NCI-H146 (cell line): ENCODE measurements at places on chromosomes 7 and 10.

GRCh38 chr10:14879124-14879927 is 660 bp downstream of the SUV39H2 start:
- DNase-seq = peak; percentile 82

GRCh38 chr10:33332183-33333065 is 2.0 kb downstream of the NRP1 start:
- DNase-seq = no peak

DNA sequence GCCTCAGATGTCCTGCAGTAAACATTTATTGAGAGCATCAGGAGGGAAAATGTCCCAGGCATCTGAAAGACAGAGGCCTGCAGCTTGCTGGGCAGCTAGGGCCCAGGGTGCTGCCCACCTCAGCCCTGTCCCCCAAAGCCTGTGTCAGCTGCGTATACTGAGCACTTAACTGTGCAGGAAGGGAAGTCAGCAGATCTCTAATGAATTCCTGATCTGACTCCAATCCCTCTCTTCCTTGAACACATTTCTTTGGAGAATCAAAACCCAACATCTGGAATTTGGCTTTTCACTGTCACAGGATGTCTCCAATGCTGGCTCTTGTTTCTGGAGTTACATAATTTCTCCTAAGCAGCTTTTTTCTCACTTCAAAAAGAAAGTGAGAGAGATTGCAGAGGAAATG is 364.7 kb upstream of the NFE2L3 start:
- DNase-seq = no peak

DNA sequence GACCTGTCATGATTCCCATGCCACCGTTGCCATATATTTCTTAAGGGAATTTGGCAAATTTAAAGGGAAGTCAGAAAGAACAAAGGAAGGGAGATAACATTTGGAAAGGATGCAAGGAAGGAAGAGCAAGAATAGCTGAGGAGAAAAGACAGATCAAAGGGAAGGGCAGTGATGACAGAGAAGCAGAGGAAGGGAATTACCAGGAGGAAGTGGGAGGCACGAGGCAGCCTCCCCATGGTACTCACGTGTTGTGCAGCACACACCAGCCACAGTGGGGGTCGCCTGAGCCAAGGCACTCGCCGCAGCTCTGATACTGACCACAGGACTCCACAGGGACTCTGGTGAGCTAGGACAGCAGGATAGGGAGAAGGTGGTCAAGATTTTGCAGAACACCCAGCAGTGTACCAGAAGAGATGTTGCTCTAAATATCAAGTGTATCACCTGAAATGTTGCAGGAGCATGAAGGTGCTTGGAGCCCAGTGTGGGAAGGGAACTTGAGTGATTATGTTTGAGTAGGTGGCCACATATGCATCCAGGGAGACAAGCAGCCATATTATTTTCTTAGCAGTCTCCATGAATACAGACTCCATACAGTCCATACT is 335.3 kb downstream of the PLXNA4 start:
- DNase-seq = no peak

GRCh38 chr7:84060760-84061261 is 133.8 kb downstream of the SEMA3A start:
- DNase-seq = no peak

GRCh38 chr7:33500703-33501701 is 371.6 kb downstream of the BBS9 start:
- DNase-seq = no peak

DNA sequence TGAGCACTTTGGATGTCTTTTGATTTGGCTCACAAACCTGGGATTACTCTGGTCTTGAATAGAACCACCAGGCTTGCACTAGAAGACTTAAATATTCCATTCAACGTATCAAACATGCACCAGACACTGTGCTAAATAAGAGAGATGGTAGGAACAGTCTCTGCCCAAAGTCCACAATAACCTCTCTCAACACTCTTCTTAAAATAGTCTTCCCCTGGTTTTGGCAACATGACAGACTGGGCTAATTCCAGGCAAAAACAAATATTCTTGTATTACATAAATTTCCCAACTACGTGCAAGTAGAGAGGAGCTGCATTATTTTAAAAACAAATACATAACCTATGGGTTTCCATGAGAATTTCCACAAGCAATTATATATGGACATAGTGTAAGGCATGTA is 64.8 kb upstream of the PAPSS2 start:
- DNase-seq = no peak

DNA sequence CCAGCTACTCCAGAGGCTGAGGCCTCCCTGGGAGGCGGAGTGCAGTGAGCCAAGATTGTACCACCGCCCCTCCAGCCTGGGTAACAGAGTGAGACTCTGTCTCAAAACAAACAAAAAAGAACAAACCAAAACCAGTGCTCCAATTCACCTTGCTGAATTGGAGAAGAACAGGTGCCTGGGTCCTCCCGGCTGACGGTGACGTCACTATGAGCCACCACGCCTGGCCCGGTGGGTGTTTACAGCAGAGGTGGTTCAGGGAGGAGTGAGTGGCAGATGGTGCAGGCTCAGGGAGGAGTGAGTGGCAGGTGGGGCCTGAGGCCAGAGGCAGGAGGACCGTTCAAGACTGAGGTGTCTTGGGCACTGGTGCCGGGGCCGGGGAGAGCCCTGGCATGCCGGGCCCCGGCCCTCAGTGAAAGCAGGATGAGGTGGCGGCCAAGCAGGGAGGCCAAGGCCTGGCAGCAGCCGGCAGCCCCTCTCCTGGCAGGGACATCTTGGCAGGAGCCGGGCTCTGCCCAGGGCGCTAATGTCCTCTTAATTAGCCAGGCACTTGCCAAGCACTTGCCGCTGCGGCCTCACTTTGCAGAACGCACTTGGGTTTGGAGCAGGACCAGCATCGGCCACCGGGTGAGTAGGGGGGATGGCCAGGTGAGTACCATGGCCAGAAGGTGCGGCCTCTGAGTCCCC is 162.8 kb upstream of the TNRC18 start:
- peak; percentile 74 for DNase-seq

DNA sequence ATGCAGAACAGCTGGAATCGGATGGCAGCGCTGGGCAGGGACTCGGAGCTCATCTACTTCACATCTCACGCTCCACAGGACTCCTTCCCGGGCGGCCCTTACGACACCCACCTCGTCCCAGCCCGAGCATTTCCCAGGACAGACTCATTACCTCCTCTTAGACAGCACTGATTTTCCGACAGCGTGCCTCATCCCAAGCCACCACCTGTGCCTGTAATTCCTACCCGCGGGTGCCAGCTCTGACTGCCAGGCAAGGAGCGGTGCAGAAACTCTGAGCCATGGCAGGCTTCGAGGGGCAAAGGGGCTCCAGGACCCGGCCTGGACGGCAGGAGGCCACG is 25.6 kb downstream of the GPER1 start:
- DNase-seq = no peak
